ENCODE measurements at places on chromosomes 2 and 18.

DNA sequence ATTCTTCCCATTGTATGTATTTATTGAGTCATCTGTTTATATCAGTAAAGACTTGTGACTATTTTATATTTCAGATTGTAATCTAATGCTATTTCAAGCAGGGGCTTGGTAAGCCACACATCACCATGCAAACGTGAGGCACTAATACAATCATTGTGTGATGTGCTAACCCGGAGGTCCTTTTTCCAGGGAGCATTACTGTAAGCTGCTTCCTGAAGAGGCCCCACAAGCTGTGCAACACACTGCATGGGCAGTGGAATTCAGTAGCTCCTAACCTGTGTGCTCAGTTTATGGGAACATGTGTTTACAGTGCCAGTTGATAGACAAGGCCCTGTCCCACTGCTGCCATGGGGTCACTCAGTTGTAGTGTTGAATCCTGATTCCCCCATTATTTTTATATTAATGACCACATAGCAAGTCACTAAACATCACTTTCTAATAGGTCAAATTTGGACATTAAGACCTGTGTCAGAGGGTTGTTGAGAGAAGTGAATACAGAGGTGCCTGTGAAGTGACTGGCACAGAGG, 162.9 kb downstream of the FHOD3 start:
- no peak for DNase-seq

DNA sequence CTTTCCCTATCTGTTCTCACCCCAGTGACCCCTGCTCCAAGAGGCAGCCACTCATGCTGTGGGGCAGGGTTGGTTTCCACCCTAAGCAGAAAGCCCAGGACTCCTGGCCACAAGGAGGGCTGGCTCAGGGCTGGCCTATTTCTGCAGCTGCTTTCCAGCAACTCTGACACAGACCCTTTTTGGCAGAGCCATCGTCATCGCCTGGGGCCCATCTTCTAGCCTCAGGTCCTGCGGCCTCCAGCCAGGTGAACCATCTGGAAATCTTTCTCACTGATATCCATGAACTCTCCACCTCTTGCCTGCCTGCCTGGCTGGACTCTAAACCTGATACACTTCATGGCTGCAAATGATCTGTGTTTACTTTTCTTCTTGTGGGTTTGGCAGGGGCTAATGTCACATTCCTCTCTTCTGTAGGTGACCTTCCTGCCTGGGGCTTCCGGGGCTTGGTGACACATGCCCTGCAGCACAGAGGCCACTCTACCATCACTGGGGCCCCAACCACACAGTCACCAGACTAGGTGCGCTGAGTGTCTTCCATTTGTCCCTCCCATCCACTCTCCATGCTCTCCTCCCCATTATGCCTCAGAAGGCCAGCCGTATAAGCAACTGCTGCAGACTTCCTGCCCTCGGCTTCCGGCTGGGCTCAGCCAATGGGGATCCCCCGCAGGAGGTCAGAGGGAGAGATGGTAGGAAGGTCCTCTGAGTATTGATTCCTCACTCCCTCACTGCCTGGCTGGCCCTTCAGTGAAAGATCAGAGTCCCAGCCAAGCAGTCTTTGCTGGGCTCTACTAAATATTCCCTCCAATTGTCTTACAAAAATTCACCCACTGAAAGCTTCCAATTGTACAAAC, 9.7 kb upstream of the COPS8 start:
- no peak for DNase-seq

GRCh38 chr2:200137271-200137670, 169.2 kb upstream of the SPATS2L start:
- no peak for DNase-seq

GRCh38 chr2:171163261-171163660, 2.6 kb upstream of the TLK1 start:
- DNase-seq: no peak

- no peak for DNase-seq
Observed at GRCh38 chr18:3972291-3972930, 482.7 kb downstream of the DLGAP1 start.

DNA sequence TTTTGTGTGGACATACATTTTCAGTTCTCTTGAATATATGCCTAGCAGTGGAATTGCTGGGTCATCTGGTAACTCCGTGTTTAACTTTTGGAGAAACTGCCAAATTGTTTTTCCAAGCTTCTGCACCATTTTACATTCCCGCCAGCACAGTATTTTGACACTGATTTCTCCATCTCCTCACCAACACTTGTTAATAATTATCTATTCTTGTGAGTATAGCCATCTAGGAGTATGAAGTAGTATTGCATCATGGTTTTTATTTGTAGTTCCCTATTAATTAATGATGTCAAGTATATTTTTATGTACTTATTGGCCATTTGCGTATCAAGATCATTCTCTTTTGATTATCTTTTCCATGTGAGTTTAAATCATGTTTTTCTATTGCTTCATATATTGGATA, 17.9 kb upstream of the AOX1 start:
- no peak for DNase-seq

DNA sequence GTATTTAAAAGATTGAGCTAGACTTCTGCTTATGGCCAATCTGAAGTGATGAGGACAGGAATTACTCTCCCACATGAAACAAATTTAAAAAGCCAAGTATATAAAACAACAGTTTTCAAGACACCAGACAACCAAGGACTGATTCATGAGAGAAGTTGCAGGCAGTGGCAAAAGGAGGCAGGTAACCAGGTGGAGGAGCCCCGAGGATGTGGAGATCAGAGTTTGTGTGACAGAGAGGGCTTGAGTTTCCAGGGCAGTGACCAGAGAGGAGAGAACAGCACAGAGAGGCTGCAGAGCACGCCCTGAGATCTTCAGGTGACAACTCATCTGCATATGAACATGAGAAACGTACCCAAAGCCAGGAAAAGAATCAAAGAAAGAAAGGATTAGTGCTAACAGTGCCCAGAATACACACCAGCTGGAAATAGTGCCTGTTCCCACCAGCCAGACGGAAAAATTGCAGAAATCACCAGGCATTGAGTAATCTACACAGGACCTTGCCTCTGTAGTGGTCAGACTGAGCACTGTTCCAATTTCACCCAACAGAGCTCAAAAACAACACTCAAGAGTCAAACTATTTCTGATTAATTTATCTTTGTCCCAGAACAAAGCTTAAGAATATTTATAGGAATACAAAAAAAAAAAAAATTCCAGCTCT, 173.1 kb downstream of the SEPTIN10 start:
- DNase-seq: no peak

- no peak for DNase-seq
Observed at GRCh38 chr2:218831378-218831990, at the start of gene PRKAG3. Gene PRKAG3 (minus strand): TSS chr2:218831803.

DNA sequence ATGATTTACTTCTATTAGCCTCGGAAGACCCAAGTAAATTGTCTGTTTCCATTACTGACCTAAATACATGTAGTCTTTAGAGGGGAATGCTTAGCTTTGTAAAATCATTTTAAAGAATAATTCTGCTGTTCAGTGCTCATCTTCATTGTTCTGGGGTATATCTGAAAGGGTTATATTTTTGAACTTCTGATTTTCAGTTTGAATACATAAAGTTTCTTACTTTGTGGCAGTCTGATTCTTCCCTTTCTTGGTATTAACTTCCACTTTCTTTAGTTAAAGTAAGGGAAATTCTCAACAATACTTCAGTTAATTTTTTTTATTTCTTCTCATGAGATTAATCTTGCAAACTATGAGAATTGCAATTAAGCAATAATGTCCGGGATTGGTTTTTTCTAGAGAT, 148.4 kb downstream of the DOCK10 start:
- no peak for DNase-seq

GRCh38 chr2:10557506-10558265, 109.6 kb upstream of the ODC1 start:
- no peak for DNase-seq

DNA sequence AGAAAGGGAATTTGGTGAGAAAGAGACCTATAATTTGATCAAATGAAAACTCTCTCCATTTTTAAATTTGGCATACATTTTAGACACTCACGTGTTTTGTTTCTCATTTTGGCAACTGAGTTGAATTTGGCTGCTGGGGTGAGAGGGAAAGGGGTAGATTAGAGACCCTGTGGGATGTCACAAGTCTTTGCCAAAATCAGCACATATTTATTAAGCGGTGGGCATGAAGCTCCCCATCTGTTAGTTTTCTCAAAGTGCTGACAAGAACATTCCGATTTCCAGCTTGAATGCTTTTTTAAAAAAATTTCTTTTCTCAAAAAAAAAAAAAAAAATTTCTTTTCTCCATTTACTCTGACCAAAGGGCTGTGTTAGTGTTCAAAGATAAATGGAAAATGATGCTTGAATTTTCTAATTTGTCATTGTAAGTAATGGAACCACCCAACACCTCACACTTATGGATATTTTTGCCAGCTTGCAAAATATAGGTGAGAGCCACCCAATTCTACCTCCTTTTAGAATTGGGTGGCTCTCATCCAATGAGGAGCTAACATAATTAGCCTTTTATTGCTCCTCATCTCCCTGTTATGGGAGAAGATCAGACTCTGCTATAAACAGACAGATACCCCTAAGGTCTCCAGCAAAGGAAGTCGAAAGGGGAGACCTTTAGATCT, 222.9 kb upstream of the FN1 start:
- DNase-seq: no peak

GRCh38 chr2:44005846-44006245, 10.1 kb upstream of the LRPPRC start:
- DNase-seq: no peak
